ENCODE measurements at places on chromosomes 16 and 17.
A peak's percentile ranks its signal among the peaks of the same experiment; 100 is the strongest.

DNA sequence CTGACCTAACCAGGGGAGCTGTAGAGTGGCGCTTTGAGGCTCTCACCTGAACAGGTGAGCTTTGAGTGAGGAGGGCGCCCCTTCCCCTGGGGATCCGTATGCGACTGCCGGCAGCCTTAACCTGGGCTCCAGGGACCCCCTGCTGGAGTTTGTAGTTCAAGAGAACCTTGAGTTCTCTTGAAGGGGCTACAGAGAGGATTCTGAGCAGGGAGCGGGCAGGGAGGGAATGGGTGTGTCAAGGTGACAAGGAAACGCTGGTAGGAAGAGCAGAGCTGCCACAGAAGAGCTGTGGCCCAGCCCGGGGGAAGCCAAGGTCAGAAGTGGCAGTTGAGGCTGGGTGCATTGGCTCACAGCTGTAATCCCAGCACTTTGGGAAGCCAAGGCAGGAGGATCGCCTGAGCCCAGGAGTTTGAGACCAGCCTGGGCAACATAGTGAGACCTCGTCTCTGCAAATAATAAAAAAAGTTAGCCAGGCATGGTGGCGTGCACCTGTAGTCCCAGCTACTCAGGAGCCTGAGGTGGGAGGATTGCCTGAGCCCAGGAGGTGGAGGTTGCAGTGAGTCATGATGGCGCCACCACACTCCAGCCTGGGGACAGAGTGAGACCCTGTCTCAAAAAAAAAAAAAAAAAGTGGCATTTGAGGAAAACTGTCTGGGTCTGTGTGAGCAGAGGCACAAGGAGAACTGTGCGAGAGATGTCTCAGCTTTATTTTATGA is 1.2 kb downstream of the LLGL2 start:
- no peak for DNase-seq

- no peak for DNase-seq
Observed at GRCh38 chr17:76091526-76092286, 11.9 kb downstream of the EXOC7 start.

GRCh38 chr17:8041249-8041928 is 2.5 kb downstream of the ALOX15B start:
- peak; percentile 84 for DNase-seq

DNA sequence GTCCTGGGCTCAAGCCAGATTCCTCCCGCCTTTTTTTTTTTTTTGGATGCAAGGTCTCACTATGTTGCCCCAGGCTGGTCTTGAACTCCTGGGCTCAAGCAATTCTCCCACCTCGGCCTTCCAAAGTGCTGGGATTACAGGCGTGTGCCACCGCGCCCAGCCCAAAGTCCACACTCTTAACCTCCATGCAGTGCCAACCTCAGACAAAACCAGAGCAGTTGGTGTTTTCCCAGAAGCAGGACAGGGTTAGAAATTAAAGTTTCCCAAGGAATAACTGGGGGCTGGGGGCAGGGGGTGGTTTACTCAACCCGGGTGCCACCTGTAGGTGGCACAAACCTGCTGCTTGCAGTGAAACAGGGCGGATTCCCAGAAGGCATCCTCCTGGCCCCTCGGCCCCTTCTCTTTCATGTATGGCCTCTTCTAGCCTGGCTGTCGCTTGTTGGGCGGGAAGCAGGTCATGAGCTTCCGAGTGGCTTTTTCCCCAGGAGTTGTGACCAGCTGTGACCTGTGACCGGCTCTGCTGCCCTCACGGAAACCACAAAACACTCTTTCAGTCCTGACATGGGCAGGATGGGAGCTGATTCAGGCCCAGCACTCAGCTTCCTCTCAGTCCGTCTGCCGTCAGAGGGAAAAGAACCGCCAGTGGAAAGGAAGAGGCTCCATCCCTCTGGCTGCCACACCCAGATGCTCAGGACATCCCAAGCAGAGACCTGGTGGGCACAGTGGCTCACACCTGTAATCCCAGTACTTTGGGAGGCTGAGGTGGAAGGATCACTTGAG is 25.6 kb upstream of the USP7 start:
- DNase-seq, result no peak

GRCh38 chr17:1323336-1323735 is 43.9 kb downstream of the TRARG1 start:
- peak; percentile 32 for DNase-seq

- no peak for DNase-seq
Observed at GRCh38 chr16:4426021-4426684, 485 bp downstream of the DNAJA3 start.

GRCh38 chr16:74896389-74897370 is 88.2 kb downstream of the WDR59 start:
- peak; percentile 87 for DNase-seq

DNA sequence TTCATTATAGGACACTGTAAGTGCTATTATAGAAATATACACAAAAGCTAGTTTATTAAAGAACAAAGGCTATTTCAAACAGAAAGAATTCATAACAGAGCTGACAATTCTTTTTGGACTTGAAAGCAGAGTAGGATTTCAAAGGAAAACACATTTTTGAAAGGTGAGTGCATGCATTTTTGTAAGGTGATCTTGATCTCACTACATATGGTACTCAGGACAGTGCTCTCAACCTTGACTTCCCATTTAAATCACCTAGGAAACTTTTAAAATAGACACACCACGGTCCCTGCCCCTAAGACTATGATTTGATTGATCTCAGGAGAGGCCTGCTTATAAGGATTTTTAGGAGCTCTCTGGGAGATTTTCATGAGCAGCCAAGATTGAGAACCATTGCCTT is 1362.0 kb downstream of the CDH8 start:
- peak; percentile 12 for DNase-seq

DNA sequence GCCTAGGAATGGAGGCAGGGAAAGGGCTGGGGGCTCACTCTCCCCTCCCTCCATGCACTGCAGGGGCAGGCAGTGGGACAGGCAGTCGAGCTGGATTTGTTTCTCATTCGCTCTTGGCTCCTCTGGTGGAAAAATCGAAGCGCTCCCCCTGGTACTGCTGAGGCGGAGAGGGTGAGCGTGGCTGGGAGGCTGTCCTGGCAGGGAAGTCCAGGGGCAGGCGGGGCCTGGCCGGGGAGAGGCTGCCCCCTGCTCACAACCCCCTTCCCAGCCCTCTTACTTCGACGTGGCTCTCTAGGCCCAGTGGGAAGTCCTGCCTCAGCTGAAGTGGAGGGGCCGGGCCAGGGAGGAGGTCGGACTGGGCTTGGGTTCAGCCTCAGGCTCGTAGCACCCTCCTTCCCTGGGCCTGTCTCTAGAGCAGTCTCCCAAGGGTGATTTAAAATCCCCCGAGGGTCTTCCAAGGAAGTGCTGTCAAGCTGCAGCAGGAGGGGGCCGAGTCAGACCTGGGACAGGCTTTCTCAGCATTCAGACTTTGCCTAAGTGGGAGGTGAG is 16.5 kb upstream of the TMEM92 start:
- DNase-seq, result no peak

- no peak for DNase-seq
Observed at GRCh38 chr17:40416671-40417070, 1.0 kb downstream of the TOP2A start.

- no peak for DNase-seq
Observed at GRCh38 chr16:88651276-88651988, 579 bp upstream of the CYBA start.

DNA sequence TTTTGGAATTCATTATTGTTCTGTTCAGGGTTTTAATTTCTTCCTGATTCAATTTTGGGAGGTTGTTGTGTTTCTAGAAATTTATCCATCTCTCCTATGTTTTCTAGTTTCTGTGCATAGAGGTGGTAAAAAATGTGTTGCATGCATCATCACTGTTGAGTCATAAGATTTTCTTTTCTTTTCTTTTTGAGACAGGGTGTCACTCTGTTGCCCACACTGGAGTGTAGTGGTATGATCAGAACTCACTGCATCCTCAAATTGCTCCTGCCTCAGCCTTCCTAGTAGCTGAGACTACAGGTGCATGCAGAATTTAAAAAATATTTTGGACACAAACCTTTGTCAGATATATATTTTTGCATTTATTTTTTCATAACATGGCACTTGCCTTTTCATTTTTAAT is 184.8 kb downstream of the BCAS3 start:
- DNase-seq, result peak; percentile 5

DNA sequence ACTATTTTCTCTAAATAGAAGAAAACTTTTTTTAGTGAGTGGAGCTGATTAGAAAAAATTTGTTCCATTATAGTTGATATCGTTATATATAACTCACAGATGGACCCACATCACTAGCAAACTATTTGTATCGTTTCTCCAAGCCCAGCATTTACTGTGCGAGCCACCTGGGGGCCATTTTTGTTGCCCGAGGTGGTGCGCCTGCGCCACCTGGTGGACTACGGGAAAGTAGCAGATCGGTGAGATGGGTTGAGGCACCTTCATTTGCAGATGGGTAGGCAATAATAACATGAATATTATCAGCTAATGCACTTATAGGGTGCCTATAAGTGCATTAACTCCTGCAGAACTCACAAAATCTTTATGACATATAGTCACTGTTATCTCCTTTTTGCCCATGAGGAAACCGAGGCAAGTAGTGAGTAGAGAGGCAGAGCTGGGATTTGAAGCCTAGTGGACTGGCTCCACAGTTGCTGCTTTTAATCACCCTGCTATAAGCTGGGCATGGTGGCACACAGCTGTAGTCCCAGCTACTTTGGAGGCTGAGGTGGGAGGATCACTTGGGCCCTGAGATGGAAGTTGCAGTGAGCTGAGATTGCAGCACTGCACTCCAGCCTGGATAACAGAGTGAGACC is 23.2 kb upstream of the NTN1 start:
- DNase-seq, result peak; percentile 61

GRCh38 chr17:14630621-14631020 is 329.7 kb downstream of the HS3ST3B1 start:
- no peak for DNase-seq

- DNase-seq, result no peak
Observed at GRCh38 chr17:45363498-45363897, 46.7 kb upstream of the MAP3K14 start.

- peak; percentile 15 for DNase-seq
Observed at GRCh38 chr17:16989953-16990860, 18.3 kb upstream of the TNFRSF13B start.

GRCh38 chr17:78925234-78925633 is at the start of gene TIMP2:
TIMP2 (minus strand) TSS chr17:78925387; CDS start chr17:78925088, 299 bp downstream.
- DNase-seq, result peak; percentile 50

DNA sequence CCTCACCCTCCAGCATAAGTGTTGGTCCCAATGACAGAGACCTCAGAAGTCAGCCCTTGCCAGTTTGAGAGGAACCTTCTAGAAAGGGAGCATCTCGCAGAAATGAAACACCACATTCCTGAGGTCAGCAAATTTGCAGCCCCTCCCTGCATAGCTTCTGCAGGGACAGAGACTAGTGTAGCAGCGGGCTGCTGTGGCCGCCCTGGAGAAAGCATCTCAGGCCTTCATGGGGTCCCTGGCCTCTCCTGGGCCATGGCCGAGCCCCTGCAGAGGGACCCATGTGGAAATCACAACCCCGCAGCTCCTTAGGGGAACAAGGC is 11.4 kb downstream of the HS3ST6 start:
- DNase-seq, result no peak

GRCh38 chr17:1067282-1067956 is 70.5 kb downstream of the TIMM22 start:
- peak; percentile 96 for DNase-seq

- DNase-seq, result no peak
Observed at GRCh38 chr16:65662256-65662655, 540.4 kb upstream of the CDH11 start.

DNA sequence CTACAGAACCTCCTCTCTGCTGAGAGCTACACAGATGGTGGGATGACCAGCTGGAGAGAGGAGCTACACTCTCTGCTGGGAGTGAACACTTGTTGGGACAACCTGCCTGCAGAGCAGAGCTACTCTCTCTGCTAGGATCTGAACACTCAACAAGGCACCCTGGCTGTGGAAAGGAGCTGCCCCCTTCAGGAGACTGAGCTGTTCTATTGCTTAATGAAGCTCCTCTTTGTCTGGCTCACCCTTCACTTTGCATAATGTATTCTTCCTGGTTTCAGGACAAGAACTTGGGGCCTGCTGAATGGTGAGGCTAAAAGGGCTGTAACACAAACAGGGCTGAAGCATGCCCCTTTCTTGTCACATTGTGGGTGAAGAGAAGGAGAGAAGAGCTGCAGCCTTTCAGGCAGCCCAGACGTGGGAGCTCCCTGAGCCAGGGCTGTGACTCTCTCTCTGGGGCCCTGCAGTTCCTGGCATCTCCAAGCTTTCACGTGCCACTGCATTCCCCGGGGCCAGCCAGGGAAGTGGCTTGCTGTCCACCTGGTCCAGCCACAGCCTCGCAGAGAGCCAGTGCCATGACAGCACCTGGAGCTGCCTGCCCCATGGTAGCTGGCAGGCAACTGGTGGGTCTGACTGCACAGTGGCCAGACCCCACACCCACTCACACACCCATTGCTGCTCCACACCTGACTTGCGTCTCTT is 272.8 kb upstream of the KCNJ16 start:
- no peak for DNase-seq

GRCh38 chr17:60857556-60858080 is 180.0 kb downstream of the BCAS3 start:
- DNase-seq, result no peak

- DNase-seq, result peak; percentile 68
Observed at GRCh38 chr16:88785106-88785924, at the start of gene PIEZO1. PIEZO1 (minus strand) TSS chr16:88785220; CDS start chr16:88784964, 256 bp downstream.

DNA sequence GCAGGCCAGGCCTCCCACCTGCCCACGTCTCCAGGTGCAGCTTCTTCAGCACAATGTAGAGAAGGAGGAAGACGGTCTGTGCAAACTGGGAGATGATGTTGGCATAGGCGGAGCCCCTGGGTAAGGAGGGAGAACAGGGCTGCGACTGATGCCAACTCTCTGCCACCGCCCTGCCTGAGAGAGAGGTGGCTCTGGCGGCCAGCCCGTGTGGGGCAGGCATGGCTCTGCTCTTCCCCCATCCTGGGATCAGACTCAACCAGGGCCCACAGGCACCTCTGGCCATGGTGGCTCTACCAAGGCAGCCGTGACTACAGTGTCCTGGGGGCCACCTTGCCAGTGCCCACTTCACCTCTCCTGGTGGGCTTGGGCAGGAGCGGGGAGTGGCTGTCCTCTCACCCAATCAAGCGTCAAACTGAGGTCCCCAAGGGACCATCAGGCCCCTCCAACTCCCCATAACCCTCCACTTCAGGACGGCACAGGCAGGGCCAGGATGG is 8.6 kb downstream of the SLC47A2 start:
- DNase-seq, result no peak

- peak; percentile 43 for DNase-seq
Observed at GRCh38 chr16:22161999-22162655, at the start of gene SDR42E2. SDR42E2 (plus strand) TSS chr16:22162506; CDS start chr16:22165583, 3,077 bp downstream.

- no peak for DNase-seq
Observed at GRCh38 chr16:31136287-31136662, 748 bp upstream of the PRSS8 start.

GRCh38 chr16:71436473-71436872 is 5.4 kb downstream of the TLE7 start:
- no peak for DNase-seq

Data from epithelial cell of esophagus (primary cell).